ENCODE measurements at places on chromosomes 6 and 20.

GRCh38 chr6:7758456-7758855 lies 32.6 kb downstream of the BMP6 start:
- no peak for DNase-seq

- no peak for DNase-seq
These were observed 4.9 kb upstream of the IPCEF1 start for GRCh38 chr6:154361476-154361875.

DNA sequence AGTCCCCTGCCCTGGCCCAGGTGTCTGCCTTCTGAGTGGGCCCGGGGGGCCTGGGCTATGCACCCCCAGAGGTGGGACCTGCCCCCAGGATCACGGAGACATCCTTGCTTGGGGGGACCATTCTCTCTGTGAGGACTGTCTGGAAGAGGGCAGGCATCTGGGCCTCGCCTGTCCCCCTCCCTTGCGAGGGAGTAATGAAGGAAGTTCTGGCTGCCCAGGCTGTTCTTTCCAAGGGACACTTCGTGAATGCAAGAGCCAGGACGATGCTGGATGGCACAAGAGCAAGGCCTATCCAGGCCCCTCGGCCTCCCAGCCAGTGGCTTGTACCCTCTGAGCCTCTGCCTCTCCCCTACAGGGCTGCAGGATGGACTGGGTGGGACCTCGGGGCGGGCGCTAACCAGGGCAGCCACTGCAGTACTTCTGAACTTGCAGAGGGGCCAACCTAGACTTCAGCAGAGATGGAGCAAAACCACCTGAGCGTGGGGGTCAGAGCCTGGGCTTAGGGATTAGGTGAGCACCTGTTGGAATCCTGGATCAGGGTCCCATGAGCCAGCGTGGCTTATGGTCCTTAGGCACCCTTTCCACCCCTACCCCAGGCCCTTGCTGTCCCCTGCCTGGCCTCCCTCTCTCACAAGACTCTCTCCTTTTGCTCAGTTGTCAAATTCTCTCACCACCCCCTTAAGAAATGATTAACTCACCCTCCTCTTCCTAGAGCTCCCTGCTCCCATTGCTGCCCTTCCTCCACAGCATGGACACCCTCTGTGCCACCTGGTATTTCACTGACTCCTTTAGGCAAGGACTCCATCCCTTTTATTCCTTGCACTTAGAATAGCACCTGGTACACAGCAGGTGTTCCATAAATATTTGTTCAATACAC lies 53.2 kb downstream of the CTCFL start:
- no peak for DNase-seq

DNA sequence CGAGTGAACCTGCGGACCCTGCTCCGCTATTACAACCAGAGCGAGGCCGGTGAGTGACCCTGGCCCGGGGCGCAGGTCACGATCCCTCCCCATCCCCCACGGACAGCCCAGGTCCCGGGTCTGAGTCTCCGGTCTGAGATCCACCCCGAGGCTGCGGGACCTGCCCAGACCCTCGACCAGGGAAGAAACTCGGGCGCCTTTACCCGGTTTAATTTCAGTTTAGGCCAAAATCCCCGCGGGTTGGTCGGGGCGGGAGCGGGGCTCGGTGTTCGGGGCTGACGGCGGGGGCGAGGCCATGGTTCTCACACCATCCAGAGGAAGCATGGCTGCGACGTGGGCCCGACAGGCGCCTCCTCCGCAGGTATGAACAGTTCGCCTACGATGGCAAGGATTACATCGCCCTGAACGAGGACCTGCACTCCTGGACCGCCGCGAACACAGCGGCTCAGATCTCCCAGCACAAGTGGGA lies 46.9 kb upstream of the TRIM26 start:
- DNase-seq, result no peak

DNA sequence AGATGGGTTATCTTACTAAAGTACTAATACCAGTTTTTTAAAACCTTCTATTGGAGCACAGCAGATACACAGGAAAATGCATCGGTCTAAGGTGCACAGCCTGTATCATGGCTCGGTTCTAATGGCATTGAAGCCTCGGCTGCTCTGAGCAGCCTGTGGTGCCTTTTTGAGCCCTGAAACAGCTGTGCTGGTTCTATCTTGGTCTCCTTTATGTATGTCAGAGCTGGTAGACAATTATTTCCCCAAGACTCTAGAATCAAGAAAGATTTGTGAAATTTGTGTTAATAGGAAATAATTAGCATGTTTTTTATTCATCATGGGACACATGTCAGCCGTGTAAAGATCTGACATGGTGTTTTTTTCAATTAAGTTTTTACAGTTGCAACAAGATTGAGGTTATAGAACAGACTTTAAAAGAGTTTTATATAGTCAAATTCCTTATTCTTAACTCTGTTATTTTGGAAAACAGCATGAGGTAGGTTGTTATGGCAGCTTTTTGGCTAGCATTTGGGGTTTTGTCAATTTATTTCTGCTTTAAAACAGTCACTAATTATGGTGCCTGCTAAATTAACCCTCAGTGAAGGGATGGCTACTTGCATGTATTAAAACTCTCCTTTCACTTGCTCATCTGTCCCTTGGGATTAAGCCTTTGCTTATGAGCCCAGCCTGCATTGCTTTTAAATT lies 40.3 kb upstream of the C20orf144 start:
- DNase-seq, result no peak

GRCh38 chr6:24859132-24859531 lies 60.4 kb upstream of the ARMH2 start:
- DNase-seq, result no peak

GRCh38 chr6:46687619-46688097 lies at the start of gene TDRD6:
TSS of gene TDRD6 (plus strand) at chr6:46687885. CDS start at chr6:46688129, 244 bp downstream.
- no peak for DNase-seq

GRCh38 chr6:12335131-12335527 lies 45.0 kb downstream of the EDN1 start:
- DNase-seq, result no peak

GRCh38 chr6:170207586-170208181 lies 83.2 kb downstream of the DLL1 start:
- DNase-seq, result no peak

DNA sequence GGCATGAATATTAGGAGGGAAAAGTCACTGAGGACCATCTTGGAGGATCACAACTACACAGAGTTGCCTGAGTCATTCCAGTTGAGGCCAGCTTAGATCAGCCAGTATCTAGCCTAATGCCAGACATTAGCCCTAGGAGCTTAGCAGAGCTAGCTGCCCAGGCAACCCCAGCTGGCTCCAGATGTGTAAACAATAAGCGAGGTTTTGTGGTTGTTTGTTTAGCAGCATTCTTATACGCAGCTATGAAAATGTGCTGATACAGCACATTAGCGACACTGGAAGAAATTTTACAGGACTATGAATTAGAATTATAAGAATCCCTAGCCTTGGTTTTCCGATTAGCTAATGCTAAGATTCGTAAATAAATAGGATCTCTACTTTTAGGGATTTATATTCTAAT lies 59.3 kb downstream of the BTBD3 start:
- DNase-seq, result no peak

DNA sequence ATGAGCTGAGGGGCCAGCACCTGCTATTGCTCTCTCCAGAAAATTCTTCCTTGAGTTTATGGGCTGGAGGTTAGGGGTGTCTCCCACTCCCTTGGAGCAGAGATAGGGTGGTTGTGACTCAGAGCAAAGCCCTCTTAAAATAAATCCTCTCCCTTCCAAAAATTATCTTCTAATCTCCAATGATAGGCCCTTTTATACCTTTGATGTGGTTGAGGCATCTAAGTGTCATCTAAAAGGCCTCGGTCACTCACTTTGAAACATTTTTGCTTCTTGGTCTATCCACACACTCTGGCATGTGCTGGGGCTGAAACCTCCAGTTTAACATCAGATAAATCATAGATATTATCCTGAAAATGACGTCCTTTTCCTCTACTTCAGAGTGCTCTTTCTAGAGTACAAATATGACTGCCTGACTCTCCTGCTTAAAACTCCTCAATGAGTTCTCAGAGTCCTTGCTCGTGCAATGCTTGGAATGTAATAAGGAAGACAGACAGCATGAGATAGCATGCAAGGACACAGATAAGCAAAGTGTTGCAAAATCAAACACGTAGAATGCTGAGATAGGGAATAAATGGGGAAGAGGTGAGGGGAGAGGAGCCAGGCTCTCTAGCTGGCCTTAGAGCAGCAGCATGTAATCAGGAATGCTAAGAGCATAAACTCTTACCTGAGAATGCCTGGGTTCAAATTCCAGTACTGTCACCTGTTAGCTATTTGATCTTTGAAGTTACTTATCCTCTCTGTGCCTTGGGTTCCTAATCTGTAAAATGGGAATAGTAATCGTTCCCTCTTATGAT lies 374.1 kb upstream of the CITED2 start:
- no peak for DNase-seq

DNA sequence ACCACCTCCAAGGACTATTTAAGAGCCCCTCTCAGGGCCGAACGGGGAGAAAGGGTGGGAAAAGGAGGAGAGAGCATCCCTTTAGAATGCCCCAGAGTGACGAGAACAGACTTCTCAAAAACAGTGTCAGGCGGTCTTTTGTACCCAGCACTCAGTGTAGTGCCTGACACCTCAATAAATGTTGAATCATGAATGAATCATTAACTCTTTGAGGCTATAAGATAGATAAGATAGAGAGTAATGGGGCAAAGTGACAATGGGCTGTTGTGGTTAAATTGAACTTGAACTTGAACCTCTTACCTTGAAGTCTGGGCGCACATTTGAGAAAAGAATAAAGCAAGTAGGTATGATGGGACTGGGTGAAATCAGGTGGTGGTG lies 7.4 kb downstream of the TCF21 start:
- no peak for DNase-seq

DNA sequence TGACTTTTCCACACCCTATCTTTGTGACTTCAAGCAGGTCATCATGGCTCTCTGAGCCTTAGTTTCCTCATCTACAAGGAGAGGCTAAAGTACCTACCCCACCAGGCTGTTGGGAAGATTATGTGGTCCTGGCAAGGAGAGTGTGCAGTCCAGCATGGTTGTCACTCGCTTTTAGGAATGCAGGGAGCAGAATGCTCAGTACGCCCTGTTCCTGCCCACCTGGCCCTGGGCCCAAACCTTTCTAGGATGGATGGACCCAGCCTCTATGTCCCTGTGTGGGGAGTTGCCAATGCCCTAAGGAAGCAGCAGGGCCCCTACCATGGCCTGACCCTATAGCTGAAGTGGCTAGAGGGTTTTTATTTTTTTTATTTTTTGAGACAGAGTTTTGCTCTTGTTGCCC lies 2.0 kb downstream of the CLPSL2 start:
- no peak for DNase-seq

GRCh38 chr6:135722190-135722589 lies 129.3 kb upstream of the PDE7B start:
- DNase-seq, result no peak

- no peak for DNase-seq
These were observed 15.0 kb upstream of the TBX18 start for GRCh38 chr6:84779380-84779779.

GRCh38 chr6:136866872-136867416 lies 44.6 kb downstream of the PEX7 start:
- DNase-seq, result no peak

GRCh38 chr6:35027807-35028206 lies 113.3 kb downstream of the TCP11 start:
- no peak for DNase-seq

- DNase-seq, result no peak
These were observed 462.5 kb upstream of the BTBD3 start for GRCh38 chr20:11454966-11455799.

DNA sequence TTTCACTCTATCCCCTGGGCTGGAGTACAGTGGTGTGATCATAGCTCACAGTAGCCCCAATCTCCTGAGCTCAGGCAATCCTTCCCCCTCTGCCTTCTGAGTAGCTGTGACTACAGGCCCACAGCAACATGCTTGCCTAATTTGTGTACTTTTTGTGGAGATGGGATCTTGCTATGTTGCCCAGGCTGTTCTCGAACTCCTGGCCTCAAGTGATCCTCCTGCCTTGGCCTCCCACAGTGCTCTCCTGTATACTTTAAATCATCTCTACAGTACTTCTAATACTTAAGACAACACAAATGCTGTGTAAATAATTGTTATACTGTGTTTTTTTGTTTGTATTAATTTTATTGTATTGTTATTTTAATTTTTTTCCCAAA lies 39.7 kb upstream of the FAM50B start:
- DNase-seq, result no peak

DNA sequence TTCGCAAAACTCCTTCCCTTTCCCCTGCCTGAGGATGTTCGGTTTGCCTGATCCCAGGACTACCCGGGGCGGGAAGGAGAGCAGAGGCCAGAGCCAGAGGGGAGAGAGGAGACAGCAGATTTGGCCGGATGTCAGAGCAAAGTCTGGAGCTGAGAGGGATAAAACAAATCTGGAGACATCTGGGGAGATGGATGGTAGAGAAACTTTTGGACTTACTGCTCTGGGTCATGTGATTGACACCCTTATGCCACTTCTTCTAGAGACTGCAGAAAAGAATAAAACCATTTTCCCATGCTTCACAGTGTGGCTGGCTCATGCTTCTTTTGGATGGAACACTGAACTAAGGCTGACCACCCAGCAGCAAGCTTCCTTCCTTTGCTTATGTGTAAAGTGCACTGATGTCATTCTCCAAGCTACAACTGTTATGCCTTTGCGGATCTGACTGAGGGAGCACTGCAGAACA lies 174.7 kb downstream of the FOXC1 start:
- no peak for DNase-seq

DNA sequence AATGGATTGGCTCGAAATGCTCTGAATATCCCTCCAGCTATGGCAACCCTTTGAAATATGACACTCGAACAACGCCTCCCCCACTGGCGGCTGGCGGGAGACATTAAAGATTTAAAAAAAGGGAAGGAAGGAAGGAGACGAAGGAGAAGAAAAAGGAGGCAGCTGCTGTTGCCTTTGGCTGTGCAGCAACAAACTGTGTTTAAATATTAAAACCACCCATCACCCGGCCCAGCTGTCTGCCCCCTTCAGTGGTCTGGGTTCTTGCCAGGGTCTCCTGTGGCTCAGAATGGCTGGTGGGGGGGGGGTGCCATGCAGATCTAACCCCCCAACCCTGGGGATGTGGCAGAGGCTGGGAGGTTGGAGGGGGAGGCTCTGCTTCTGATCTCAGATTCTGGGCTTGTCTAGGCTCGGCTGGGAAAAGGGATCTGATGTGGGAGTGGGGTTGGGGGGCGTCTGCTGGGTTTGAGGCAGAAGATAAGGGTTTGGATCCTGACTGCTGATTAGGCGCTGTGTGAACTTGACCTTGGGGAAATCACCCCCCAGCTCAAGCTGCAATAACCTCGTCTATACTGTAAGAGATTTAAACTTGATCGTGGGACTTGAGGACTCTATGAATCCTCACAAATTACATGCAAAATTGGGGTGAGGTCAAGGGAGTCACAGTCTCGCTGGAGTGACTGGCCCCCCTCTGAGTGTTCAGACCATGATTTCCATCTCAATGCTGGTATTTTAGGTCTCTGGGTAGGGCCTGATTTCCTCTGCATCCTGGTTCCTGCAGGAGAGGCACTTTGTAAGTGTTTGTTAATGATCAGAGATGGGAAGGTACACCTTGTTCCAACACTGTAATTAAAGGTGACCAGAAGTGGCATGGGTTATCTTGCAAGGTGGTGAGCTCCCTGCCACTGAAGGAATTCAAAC lies 40.3 kb upstream of the BLCAP start:
- no peak for DNase-seq

Data from stimulated activated CD4-positive, alpha-beta T cell treated with anti-CD3 and anti-CD28 coated beads, TNF-alpha, amount 100 ng/mL, for 1 hour (primary cell).